ENCODE measurements at places on chromosomes 11 and 22.
A peak's percentile ranks its signal among the peaks of the same experiment; 100 is the strongest.

- no peaks in the 10 kb centered on the region for H3K27me3 ChIP-seq
- peak; percentile 35 for DNase-seq
- H3K4me1 ChIP-seq = no peaks in the 10 kb centered on the region
- no peak overlapping the region for H3K27ac ChIP-seq
- H3K4me3 ChIP-seq = no peak overlapping the region
Observed at GRCh38 chr11:82229341-82229740, 504.3 kb downstream of the FAM181B start.

- H3K27ac ChIP-seq = no peak overlapping the region
- no peaks in the 10 kb centered on the region for H3K27me3 ChIP-seq
- no peak overlapping the region for H3K4me3 ChIP-seq
- no peak for DNase-seq
- H3K36me3 ChIP-seq = no peaks in the 10 kb centered on the region
Observed at GRCh38 chr22:44243761-44244160, 63.0 kb downstream of the PARVG start.

- H3K4me3 ChIP-seq = no peak overlapping the region
- H3K36me3 ChIP-seq = no peaks in the 10 kb centered on the region
- no peak for DNase-seq
- no peak overlapping the region for H3K27ac ChIP-seq
Observed at GRCh38 chr11:69524291-69524882, 42.9 kb downstream of the LINC01488 start.

GRCh38 chr11:69048031-69048693, 570 bp upstream of the TPCN2 start:
- peak; percentile 35 for DNase-seq
- no peaks in the 10 kb centered on the region for H3K4me1 ChIP-seq
- H3K27me3 ChIP-seq = no peaks in the 10 kb centered on the region
- H3K4me3 ChIP-seq = no peak overlapping the region

GRCh38 chr22:24091551-24092420, 80.7 kb downstream of the CABIN1 start:
- H3K36me3 ChIP-seq = peaks cover 33% of the 10 kb centered on the region
- H3K27ac ChIP-seq = no peak overlapping the region
- no peak for DNase-seq
- no peaks in the 10 kb centered on the region for H3K4me1 ChIP-seq
- no peaks in the 10 kb centered on the region for H3K27me3 ChIP-seq

- no peaks in the 10 kb centered on the region for H3K27me3 ChIP-seq
- no peak overlapping the region for H3K4me3 ChIP-seq
- no peak overlapping the region for H3K27ac ChIP-seq
Observed at GRCh38 chr11:86138958-86139357, 70.1 kb upstream of the PICALM start.

DNA sequence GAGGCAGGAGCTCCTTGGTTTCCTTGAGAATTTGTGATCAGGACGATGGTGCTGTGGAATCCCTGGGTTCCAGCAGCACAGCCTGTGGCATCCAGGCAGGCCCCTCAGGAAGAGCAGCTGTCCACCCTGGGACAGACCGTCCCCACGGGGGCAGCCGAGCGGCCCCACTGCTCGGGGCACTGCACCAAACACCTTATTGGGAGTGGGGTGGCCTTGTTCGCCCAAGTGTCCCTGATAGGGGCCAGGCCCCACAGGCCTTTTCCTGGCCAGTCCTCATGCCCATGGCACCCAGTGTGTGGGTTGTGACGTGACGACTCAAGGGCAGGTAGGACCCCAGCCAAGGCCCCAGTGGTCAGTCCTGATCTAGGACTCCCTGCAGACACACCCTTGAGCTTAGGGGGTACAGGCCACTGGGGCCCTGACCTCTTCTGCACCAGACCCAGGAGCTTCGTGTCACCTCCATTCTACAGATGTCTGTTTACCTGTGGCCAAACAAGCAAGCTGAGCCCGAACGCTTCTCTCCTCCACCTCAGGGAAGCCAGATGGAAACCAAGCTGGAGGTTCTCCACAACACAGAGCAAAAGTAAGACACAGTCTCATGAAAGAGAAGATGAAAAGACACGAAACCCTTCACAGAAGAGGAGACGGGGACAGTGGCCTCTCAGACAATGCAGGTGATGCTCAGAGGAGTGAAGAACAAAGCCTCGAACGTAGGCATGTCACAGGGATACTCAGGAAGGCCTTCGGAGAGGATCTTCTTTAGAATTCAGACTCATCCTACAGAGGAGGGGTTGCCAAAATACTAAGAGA, 1.6 kb upstream of the BRD1 start:
- no peak for DNase-seq
- peaks cover 12% of the 10 kb centered on the region for H3K36me3 ChIP-seq
- no peak overlapping the region for H3K27ac ChIP-seq
- no peaks in the 10 kb centered on the region for H3K4me1 ChIP-seq

DNA sequence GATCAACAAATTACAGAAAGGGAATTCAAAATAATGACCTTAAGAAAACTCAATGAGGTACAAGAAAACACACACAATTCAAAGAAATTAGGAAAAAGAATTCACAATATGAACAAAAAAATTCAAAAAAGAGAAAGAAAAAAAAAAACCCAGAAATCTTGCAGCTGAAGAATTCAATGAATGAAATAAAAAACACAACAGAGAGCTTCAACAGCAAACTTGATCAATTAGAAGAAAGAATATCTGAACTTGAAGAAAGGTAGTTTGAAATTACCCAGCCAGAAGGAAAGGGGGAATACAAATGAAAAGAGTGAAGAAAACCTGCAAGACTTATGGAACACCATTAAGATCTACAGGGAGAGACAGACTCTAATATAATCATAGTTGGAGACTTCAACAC, 52.8 kb downstream of the USP35 start:
- no peak for DNase-seq
- no peak overlapping the region for H3K4me3 ChIP-seq
- no peak overlapping the region for H3K27ac ChIP-seq
- no peaks in the 10 kb centered on the region for H3K4me1 ChIP-seq
- H3K36me3 ChIP-seq = peaks cover 5% of the 10 kb centered on the region

GRCh38 chr11:72812967-72813739, 1.1 kb upstream of the ATG16L2 start:
- DNase-seq = peak; percentile 72
- H3K27ac ChIP-seq = peak overlapping the region; percentile 80
- H3K4me3 ChIP-seq = peak overlapping the region; percentile 44
- no peaks in the 10 kb centered on the region for H3K36me3 ChIP-seq
- H3K27me3 ChIP-seq = no peaks in the 10 kb centered on the region

- DNase-seq = no peak
- H3K4me1 ChIP-seq = no peaks in the 10 kb centered on the region
- no peaks in the 10 kb centered on the region for H3K27me3 ChIP-seq
- peaks cover 5% of the 10 kb centered on the region for H3K36me3 ChIP-seq
- H3K4me3 ChIP-seq = no peak overlapping the region
Observed at GRCh38 chr11:69113646-69114340, 41.9 kb upstream of the SMIM38 start.

GRCh38 chr11:9776203-9776602, 112.3 kb downstream of the SWAP70 start:
- H3K27ac ChIP-seq = no peak overlapping the region
- H3K4me3 ChIP-seq = no peak overlapping the region
- no peaks in the 10 kb centered on the region for H3K4me1 ChIP-seq
- no peak for DNase-seq
- peaks cover 18% of the 10 kb centered on the region for H3K36me3 ChIP-seq

DNA sequence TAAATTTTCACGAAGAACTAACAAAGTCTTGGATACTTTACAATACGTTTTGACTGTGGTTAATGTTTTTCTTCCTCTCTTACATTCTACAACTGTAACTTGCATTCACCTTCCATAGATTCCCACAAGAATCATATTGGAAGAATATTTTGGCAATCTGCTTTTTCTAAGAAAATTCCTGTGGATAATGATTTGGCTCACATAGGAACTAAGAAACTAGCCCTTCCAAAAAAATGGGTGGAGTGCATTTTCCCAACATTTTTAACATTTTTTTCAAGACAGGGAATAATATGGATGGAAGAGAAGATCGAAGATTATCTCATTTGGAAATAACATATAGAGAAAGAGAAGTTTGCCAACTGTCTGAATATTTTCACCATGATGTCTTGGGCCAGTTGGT, 256.9 kb upstream of the POU2AF2 start:
- no peak overlapping the region for H3K27ac ChIP-seq
- H3K4me1 ChIP-seq = no peaks in the 10 kb centered on the region
- no peaks in the 10 kb centered on the region for H3K36me3 ChIP-seq
- H3K4me3 ChIP-seq = no peak overlapping the region

DNA sequence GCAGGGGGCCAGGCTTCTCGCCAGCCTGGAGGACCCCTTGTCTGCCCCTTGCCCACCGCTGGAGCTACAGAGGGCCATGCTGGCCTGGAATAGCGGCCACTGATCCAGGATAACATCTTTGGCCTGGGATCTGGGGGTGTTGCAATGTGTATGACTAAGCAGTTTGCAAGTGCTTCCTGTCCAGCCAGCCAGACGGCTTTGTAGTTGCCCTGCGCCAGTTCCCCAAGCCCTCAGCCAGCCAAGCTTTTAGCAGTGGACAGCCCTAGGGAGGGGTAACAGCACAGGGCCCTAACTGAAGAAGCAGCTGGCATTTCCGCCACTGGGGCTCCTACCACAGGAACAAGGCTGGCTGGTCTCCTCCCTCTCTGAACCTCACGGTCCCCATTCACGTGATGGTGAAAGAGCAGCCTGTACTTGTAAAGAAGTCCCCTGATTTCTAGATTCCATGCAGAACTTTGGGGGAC, 32.1 kb downstream of the UQCR10 start:
- no peaks in the 10 kb centered on the region for H3K27me3 ChIP-seq
- no peak overlapping the region for H3K4me3 ChIP-seq
- H3K4me1 ChIP-seq = no peaks in the 10 kb centered on the region
- DNase-seq = no peak
- H3K36me3 ChIP-seq = peaks cover 24% of the 10 kb centered on the region

- DNase-seq = peak; percentile 51
- H3K36me3 ChIP-seq = peaks cover 27% of the 10 kb centered on the region
- no peak overlapping the region for H3K4me3 ChIP-seq
- peaks cover 2% of the 10 kb centered on the region for H3K4me1 ChIP-seq
- H3K27ac ChIP-seq = no peak overlapping the region
- H3K27me3 ChIP-seq = no peaks in the 10 kb centered on the region
Observed at GRCh38 chr22:29359469-29359868, 28.9 kb downstream of the AP1B1 start.

DNA sequence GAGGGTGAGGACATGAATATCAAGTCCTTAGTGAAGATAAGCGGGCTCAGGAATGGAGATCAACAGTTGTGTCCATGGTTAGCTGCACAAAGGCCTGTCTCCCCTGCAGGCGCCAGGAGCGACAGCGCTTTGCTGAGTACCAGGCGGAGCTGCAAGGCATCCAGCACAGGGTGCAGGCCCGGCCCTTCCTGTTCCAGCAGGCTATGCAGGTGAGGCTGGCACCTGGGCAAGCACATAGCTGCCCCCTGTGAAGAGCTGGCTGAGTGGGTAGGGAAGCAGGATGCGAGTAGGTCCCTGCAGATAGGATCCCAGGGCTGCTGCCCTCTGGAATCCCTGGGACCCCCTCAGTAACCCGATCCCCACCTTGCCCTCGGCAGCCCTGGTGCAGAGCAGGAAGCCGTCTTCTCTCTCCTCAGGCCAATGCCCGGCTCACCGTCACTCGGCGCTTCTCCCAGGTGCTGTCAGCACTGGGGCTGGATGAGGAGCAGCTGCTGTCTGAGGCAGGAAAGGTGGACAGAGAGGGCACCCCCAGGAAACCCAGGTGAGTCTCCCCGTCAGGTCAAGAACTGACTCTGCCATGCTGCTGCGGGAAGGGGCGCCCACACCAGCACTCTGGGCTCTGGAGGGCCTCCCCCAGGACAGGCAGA, 2.6 kb upstream of the SART1 start:
- peaks cover 3% of the 10 kb centered on the region for H3K4me1 ChIP-seq
- H3K27me3 ChIP-seq = peaks cover 5% of the 10 kb centered on the region
- no peak for DNase-seq
- peaks cover 3% of the 10 kb centered on the region for H3K36me3 ChIP-seq
- no peak overlapping the region for H3K4me3 ChIP-seq
- H3K27ac ChIP-seq = no peak overlapping the region

GRCh38 chr22:44187652-44188230, 7.0 kb downstream of the PARVG start:
- H3K27me3 ChIP-seq = no peaks in the 10 kb centered on the region
- no peak overlapping the region for H3K27ac ChIP-seq
- H3K4me3 ChIP-seq = no peak overlapping the region
- DNase-seq = no peak
- no peaks in the 10 kb centered on the region for H3K36me3 ChIP-seq

- peaks cover 45% of the 10 kb centered on the region for H3K4me1 ChIP-seq
- DNase-seq = no peak
- H3K27me3 ChIP-seq = no peaks in the 10 kb centered on the region
- H3K4me3 ChIP-seq = no peak overlapping the region
- H3K27ac ChIP-seq = peak overlapping the region; percentile 38
Observed at GRCh38 chr22:30308518-30309230, 18.1 kb downstream of the TBC1D10A start.

GRCh38 chr11:26909515-26909914, 84.4 kb upstream of the FIBIN start:
- no peak for DNase-seq
- H3K27ac ChIP-seq = no peak overlapping the region
- H3K4me3 ChIP-seq = no peak overlapping the region
- no peaks in the 10 kb centered on the region for H3K36me3 ChIP-seq
- no peaks in the 10 kb centered on the region for H3K27me3 ChIP-seq

GRCh38 chr11:118592616-118593367, 14.6 kb upstream of the PHLDB1 start:
- H3K27ac ChIP-seq = no peak overlapping the region
- peaks cover 65% of the 10 kb centered on the region for H3K36me3 ChIP-seq
- H3K27me3 ChIP-seq = no peaks in the 10 kb centered on the region
- H3K4me1 ChIP-seq = no peaks in the 10 kb centered on the region
- no peak overlapping the region for H3K4me3 ChIP-seq

DNA sequence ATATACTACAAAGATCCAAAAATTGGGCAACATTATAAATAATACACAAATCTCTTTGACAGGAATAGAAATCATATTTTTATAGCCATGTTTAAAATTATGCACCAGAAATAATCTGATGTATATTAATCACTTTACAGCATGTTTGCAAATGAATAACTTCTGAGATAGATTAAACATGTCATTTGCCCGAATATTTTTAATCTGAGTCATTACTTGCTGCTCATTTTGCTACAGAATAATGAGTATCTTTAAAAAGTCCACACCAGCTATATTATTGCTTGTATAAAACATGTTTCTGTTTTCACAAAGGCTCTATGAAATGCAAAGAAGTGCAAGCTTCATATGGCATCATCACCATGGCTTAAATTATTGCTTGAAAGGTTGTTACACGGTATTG, 336.8 kb downstream of the GUCY1A2 start:
- no peak for DNase-seq
- no peaks in the 10 kb centered on the region for H3K4me1 ChIP-seq
- no peak overlapping the region for H3K4me3 ChIP-seq
- no peaks in the 10 kb centered on the region for H3K27me3 ChIP-seq

GRCh38 chr22:39175353-39176142, 23.1 kb upstream of the CBX7 start:
- no peak overlapping the region for H3K4me3 ChIP-seq
- peaks cover 3% of the 10 kb centered on the region for H3K4me1 ChIP-seq
- no peak for DNase-seq
- H3K27ac ChIP-seq = peak overlapping the region; percentile 59
- no peaks in the 10 kb centered on the region for H3K36me3 ChIP-seq

GRCh38 chr11:64027651-64028397, 7.9 kb upstream of the FLRT1 start:
- no peak for DNase-seq
- no peaks in the 10 kb centered on the region for H3K36me3 ChIP-seq
- peaks cover 2% of the 10 kb centered on the region for H3K27me3 ChIP-seq
- H3K4me1 ChIP-seq = no peaks in the 10 kb centered on the region
- no peak overlapping the region for H3K4me3 ChIP-seq
- H3K27ac ChIP-seq = no peak overlapping the region

GRCh38 chr11:101707477-101707876, 123.7 kb upstream of the TRPC6 start:
- H3K27me3 ChIP-seq = no peaks in the 10 kb centered on the region
- no peak overlapping the region for H3K27ac ChIP-seq
- H3K36me3 ChIP-seq = no peaks in the 10 kb centered on the region
- no peak for DNase-seq
- no peaks in the 10 kb centered on the region for H3K4me1 ChIP-seq

All from small intestine (tissue), 16 donors.